GM12878 (cell line): ENCODE measurements at places on chromosomes 5 and 9.

DNA sequence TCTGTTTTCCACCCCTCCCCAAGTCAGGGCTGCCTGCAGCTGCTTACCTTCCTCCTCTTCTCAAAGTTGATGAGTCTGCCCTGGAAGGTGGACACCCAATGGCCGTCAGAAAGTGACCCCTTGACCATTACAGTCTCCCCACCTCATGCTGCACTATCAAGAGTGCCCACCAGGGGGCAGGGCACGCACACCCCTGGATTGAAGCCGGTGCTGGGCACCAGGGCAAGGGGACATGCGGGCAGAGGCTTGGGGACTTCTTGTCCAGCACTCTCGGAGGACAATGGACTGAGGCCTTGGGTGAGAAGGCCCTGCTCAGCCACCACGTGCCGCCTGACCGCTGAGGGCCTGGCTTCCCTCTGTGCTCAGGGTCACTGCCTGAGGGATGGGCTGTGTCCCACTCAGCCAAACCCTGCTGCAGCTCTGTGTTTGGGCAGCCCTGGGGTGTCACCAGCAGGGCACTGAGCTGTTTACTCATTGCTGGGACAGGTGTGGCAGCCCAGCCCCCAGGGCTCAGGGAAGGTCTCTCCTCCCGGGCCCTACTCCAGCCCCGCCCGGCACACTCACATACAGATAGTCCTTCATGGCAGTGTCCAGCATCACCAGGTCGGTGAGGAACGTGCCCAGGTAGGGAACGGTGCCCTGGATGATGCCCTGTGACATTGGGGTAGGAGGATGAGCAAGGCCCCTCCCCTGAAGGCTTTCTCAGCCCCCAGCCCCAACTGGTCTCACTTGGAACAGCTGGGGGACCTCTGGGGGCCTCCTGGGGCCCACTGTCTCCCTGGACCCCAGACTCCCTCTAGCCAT lies 17.7 kb downstream of the RALGDS start:
- peaks cover 30% of the 10 kb centered on the region for H3K36me3 ChIP-seq
- no peak for DNase-seq
- H3K4me3 ChIP-seq: no peak overlapping the region
- no peak overlapping the region for H3K27ac ChIP-seq
- no peaks in the 10 kb centered on the region for H3K4me1 ChIP-seq

- H3K4me1 ChIP-seq: no peaks in the 10 kb centered on the region
- no peak overlapping the region for H3K4me3 ChIP-seq
- H3K36me3 ChIP-seq: no peaks in the 10 kb centered on the region
- H3K27ac ChIP-seq: no peak overlapping the region
- no peaks in the 10 kb centered on the region for H3K27me3 ChIP-seq
- no peak for DNase-seq
Measured at GRCh38 chr5:176570044-176570443, 20.9 kb downstream of the CDHR2 start.

- H3K4me3 ChIP-seq: no peak overlapping the region
- H3K36me3 ChIP-seq: no peaks in the 10 kb centered on the region
- H3K27ac ChIP-seq: no peak overlapping the region
Measured at GRCh38 chr5:172788771-172789686, 18.0 kb upstream of the DUSP1 start.

DNA sequence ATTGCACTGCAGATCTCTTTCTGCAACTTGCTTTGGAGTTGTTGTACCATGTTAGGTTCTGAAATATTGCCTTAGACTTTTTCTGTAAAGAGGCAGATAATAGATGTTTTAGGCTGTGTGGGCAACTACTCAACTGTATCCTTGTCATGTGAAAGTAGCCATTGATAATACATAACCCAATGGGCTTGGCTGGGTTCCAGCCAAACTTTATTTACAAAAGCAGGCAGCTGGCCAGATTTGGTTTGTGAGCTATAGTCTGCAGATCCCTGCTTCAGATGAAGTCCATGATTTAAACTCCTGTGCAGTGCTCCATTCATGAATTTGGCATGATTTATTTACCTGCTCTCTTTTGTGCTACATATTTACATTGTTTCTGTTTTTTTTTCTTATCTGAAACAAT lies 300.4 kb downstream of the IRX2 start:
- no peaks in the 10 kb centered on the region for H3K36me3 ChIP-seq
- no peak overlapping the region for H3K4me3 ChIP-seq
- no peak overlapping the region for H3K27ac ChIP-seq
- H3K27me3 ChIP-seq: no peaks in the 10 kb centered on the region
- DNase-seq: no peak
- no peaks in the 10 kb centered on the region for H3K4me1 ChIP-seq

DNA sequence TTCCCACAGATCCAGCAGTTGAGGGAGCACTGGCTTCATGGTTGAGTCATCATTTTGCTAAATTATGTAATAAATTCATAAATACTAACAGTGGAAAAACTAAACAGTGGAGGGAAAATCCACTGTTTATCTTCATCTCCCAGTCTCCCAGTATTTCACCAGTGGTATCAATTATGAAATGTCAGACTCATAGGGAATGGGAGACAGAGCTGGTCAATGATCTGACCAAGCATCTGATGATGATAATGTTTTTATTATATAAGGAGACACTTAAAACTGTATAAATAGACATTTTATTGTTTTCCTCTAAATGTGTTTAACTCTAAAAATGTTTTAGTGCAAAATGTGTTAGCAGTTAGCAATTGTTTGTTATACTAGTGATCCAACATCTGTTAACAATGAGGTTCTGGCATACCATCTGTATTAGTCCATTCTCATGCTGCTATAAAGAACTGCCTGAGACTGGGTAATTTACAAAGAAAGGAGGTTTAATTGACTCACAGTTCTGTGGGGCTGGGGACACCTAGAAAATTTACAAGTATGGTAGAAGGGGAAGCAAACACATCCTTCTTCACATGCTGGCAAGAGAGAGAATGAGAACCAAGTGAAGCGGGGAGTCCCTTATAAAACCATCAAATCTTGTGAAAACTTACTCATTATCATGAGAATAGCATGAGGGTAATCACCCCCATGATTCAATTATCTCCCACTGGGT lies 11.8 kb upstream of the REEP5 start:
- H3K4me3 ChIP-seq: no peak overlapping the region
- H3K27me3 ChIP-seq: no peaks in the 10 kb centered on the region
- DNase-seq: no peak
- H3K27ac ChIP-seq: no peak overlapping the region
- peaks cover 21% of the 10 kb centered on the region for H3K4me1 ChIP-seq

DNA sequence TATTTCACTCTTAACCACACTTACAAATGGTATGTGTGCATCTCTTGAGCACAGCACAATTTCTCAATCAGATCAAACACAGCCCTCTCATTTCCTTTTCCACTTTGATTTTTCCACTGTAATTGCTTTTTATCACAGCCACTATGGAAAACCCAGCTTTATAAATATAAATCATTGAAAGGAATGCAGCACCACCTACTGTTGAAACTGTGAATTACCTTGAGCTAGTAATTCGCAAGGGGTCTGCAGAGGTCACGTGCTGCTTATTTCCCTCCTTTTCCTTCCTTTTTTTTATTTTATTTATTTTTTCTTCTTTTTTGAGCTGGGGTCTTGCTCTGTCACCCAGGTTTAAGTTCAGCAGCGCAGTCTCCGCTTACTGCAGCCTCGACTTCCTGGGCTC lies 76.9 kb downstream of the CDH6 start:
- peaks cover 3% of the 10 kb centered on the region; the same call in 1 of the 2 replicates for H3K4me1 ChIP-seq
- H3K27me3 ChIP-seq: no peaks in the 10 kb centered on the region
- H3K4me3 ChIP-seq: no peak overlapping the region

- H3K4me3 ChIP-seq: no peak overlapping the region
- DNase-seq: no peak
- no peak overlapping the region for H3K27ac ChIP-seq
- H3K27me3 ChIP-seq: peaks cover 5% of the 10 kb centered on the region
- no peaks in the 10 kb centered on the region for H3K36me3 ChIP-seq
Measured at GRCh38 chr9:114086607-114087006, 8.5 kb upstream of the AMBP start.

DNA sequence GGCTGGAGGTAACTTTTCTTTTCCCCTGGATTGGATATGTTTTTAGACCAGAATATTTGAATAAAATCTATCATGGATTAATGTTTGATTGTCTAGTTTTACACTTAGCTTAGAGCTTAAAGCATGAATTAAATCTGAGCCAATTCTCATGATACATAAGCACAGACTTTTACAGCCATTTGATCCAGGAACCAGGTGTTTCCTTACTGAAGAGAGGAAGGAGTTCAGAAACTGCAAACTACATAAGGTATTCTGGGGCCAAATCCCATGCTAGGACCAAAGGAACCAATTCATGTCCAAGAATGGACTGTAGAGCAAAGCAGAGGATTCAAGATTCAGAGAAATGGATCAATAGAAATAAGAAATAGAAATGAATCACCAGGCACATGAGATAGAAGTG lies 360.4 kb upstream of the ZNF608 start:
- DNase-seq: no peak
- H3K36me3 ChIP-seq: no peaks in the 10 kb centered on the region
- H3K4me3 ChIP-seq: no peak overlapping the region
- H3K4me1 ChIP-seq: no peaks in the 10 kb centered on the region

GRCh38 chr9:133448487-133448972 lies 11.2 kb upstream of the CACFD1 start:
- no peak for DNase-seq
- H3K4me1 ChIP-seq: no peaks in the 10 kb centered on the region
- peaks cover 2% of the 10 kb centered on the region; the same call in 1 of the 2 replicates for H3K27me3 ChIP-seq
- no peaks in the 10 kb centered on the region for H3K36me3 ChIP-seq
- no peak overlapping the region for H3K27ac ChIP-seq

DNA sequence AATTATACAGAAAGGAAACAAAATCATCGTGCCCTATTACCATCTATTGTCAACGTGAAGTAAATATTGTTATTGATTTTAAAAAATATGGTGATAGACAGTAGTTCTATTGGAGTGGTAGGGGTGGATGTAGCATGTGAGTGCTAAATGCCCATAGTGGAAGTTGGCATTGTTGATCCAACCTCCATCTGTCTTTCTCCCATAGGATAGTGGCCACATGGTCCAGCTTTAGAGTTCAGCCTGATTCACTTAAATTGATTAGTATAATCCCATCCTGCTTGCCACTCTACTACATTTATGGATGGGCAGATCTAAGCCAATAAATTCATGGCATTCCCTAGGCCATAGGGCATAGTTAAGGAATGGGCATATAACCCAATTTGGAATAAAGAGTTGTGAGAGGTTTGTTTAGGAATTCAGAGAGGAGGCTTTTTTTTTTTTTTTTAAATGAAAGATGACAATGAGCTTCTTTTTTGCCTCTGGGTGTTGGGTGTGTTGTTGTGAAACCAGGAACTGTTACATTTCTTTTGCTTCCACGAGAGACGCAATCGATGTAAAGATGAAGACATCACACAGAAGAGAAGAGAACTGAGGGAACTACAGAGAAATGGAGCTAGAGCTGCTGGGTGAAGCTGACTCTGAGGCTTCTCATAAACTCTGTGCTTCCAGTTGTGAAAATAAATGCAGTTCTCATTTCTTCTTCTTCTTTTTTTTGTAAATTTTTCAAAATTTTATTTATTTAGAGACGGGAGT lies 12.5 kb upstream of the CHD1 start:
- no peak overlapping the region for H3K4me3 ChIP-seq
- H3K4me1 ChIP-seq: no peaks in the 10 kb centered on the region
- H3K27ac ChIP-seq: no peak overlapping the region
- H3K27me3 ChIP-seq: no peaks in the 10 kb centered on the region
- no peak for DNase-seq
- H3K36me3 ChIP-seq: no peaks in the 10 kb centered on the region

DNA sequence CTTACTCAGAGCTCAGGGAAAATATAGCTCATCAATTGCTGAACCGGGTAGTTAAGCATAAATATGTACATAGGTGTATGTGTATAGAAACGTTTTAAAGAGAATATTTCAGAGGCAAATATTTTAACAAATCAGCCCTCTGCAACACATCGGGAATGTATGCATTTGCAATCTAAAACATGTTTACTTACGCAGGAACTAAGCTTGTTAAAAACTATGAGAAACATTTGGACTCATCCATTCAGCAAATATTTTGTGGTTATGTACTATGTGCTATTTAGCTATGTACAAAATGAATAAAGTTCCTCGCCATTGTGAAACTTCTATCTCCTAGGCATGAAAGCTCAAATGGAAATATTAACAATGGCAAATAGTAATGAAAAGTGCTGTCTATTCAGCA lies 469.9 kb downstream of the ARHGEF28 start:
- no peaks in the 10 kb centered on the region for H3K27me3 ChIP-seq
- H3K4me1 ChIP-seq: no peaks in the 10 kb centered on the region
- no peaks in the 10 kb centered on the region for H3K36me3 ChIP-seq
- no peak overlapping the region for H3K27ac ChIP-seq
- DNase-seq: no peak

GRCh38 chr5:121976979-121977378 lies 15.2 kb downstream of the SRFBP1 start:
- H3K27ac ChIP-seq: no peak overlapping the region
- H3K4me1 ChIP-seq: no peaks in the 10 kb centered on the region
- H3K27me3 ChIP-seq: no peaks in the 10 kb centered on the region
- no peak for DNase-seq
- no peaks in the 10 kb centered on the region for H3K36me3 ChIP-seq

- H3K27ac ChIP-seq: peak overlapping the region; percentile 92; the same call in 1 of the 2 replicates
- H3K4me3 ChIP-seq: peak overlapping the region; percentile 88
- DNase-seq: no peak
- no peaks in the 10 kb centered on the region; the same call in 1 of the 2 replicates for H3K4me1 ChIP-seq
- H3K27me3 ChIP-seq: no peaks in the 10 kb centered on the region
Measured at GRCh38 chr5:121962958-121963357, 1.2 kb downstream of the SRFBP1 start.

DNA sequence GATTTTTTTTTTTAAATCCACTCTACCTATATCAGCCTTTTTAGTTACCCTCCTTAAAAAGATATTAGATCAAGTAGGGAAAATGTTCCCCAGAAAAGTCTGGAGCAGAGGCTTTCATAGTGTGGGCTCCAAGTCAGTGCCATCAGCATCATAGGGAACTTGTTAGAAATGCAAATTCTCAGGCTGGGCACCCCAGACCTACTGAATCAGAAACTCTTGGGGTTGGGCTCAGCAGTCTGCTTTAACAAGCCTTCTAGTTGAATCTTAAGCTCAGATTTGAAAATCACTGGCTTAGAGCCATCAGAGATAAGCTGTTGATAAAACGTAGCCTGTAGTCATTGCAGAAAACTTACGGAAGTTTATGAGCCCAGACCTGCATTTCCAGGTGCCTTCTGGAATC lies 140.1 kb downstream of the TMEM38B start:
- H3K27ac ChIP-seq: no peak overlapping the region
- H3K4me1 ChIP-seq: no peaks in the 10 kb centered on the region
- no peaks in the 10 kb centered on the region; the same call in 1 of the 2 replicates for H3K27me3 ChIP-seq

GRCh38 chr9:129198319-129199043 lies 20.4 kb upstream of the IER5L start:
- peaks cover 5% of the 10 kb centered on the region for H3K27me3 ChIP-seq
- no peak for DNase-seq
- no peaks in the 10 kb centered on the region for H3K36me3 ChIP-seq
- no peak overlapping the region for H3K4me3 ChIP-seq
- H3K27ac ChIP-seq: no peak overlapping the region
- no peaks in the 10 kb centered on the region for H3K4me1 ChIP-seq
